ENCODE measurements at places on chromosomes 4 and X.

DNA sequence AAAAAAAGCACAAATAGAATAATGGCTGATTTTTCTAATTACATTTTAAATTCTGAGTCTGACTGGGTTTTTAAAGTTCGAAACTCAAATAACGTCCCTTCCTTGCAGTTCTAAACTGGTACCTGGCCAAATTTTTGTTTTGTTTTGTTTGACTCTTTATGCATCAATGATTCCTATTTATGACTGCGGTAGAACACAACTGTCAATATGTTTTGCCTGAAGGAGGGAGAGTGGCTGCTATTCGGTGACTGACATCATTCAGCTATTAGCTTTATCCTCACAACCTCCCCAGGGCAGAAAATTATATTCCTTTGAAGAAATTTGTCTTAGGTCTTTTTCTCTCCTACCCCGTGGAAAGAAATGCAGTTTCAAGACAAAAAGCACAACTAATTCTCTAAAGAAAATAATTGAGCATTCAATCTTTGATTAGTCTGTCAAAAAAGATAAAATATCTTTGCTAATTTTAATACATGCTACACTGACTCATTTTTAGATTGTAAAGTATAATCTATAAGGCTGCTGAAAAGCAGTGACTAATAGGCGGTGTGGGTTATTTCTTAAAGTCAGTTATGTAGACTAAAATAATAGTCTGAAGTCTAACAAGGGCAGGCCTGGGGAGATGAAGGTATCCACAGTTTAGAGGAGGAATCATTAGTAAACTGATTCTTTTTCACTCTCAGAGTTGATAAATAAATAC lies 61.9 kb downstream of the TMEM150C start:
- no peak for DNase-seq

- no peak for DNase-seq
These were observed 30.9 kb downstream of the CD38 start for GRCh38 chr4:15809058-15809457.

DNA sequence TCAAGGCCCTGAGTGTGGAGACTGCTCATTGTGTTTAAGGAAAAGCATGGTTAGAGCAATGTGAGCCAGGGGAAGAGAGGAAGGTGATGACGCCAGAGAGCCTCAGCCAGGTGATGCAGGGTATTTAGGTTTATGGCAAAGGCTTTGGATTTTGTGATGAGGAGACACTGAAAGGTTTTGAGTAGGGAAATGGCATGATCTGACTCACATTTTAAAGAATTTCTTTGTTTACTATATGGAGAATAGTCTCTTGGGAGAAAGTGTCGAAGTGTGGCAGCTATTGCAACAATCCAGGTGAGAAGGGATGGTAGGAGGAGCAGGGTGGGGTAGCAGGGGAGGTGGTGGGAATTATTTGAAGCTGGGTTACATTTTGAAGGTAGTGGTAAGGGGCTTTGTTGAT lies 293.4 kb upstream of the IGFBP7 start:
- DNase-seq: no peak

DNA sequence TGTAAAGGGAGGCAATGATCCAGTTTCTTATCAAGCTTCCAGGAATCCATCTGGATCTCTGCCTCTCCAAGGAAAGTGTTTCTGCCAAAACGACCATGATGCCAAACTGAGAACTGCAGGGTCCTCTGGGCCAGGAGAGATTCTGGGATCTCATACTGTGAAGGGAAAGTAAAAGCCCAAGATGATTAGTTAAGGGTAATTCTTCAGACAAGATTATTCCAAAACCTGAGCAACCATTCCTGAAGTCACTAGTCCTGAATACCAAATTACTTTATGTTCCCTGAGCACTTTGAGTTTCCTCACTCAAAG lies 42.0 kb downstream of the SRPX2 start:
- DNase-seq: no peak

GRCh38 chr4:125231661-125232060 lies 83.1 kb upstream of the FAT4 start:
- DNase-seq: no peak

DNA sequence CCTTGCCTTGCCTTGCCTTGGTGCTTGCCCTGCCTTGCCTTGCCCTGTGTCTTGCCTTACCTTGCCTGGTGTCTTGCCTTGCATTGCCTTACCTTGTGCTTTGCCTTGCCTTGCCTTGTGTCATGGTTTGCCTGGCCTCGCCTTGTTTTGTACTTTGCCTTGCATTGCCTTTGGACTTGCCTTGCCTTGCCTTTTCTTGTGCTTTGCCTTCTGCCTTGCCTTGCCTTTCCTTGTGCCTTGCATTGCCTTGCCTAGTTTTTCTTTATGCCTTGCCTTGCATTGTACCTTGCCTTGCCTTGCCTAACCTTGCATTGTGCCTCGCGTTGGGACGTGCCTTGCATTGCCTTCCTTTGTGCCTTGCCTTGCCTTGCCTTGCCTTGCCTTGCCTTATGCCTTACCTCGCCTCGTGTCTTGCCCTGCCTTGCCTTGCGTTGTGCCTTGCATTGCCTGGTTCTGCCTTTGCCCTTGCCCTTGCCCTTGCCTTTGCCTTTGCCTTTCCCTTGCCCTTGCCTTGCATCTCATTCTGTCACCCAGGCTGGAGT lies 82.8 kb downstream of the TAB3 start:
- DNase-seq: no peak

DNA sequence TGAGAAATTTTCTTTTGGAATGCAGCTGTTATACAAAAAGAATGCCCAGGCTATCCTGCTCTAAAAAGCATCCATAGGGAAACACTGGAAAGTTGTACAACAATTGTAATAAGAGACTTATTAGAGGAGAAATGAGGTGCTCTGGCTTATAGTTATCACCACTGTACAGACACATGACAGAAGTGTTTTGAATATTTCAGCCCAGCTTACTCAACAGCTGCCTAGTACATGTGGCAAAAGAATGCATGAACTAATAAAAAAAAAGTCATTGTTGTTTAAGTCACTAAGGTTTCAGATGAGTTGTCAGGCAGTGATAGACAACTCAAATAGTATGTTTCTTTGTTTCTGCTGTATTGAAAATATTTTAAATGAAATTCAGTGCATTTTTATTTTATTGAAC lies 307.7 kb downstream of the GPM6A start:
- DNase-seq: no peak

- no peak for DNase-seq
These were observed 478.4 kb upstream of the ADGRL3 start for GRCh38 chr4:60721685-60722084.

DNA sequence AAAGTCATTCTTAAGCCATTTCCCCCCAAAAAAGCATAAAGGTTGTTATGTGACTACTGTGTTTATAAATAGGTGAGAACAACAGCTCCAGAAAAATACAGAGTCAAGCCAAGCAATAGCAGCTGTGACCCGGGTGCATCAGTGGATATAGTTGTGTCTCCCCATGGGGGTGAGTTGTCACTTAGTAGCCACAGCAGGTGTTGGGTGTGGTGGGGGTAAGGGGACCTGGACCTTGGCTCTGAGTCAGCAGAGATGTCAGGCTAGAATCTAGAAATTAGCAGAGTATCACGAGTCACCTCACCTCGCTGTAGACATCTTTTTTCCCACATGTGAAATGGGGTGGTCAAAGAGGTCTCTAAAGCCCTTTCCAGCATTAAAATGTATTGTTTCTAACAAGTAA lies 42.4 kb downstream of the MOSPD2 start:
- no peak for DNase-seq

- no peak for DNase-seq
These were observed 57.2 kb upstream of the MTMR1 start for GRCh38 chrX:150635952-150636351.

DNA sequence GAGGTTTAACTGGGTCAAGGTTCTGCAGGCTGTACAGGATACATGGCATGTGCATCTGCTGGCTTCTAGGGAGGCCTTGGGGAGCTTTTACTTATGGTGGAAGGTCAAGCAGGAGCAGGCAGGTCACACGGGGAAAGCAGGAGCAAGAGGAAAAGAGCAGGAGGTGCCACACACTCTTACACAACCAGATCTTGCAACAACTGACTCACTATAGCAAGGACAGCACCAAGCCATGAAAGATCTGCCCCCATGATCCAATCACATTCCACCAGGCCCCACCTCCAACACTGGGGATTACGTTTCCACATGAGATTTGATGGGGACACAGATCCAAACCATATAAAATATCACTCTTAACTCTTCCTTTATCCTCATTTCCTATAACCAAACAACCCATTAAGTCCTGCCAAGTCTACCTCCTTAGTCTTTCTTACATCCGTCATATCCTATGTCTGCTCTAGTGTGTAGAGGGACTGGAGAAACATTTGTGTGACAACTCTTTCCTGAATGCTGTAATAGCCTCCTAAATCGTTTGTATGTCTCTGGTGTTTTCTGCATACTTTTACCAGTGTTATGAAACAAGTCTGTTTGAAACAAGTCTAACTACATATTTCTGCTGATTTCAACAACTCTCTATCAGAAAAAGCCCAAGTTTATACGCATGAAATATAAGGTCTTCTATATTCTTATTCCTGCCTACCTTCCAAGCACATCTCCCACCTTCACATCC lies 8.3 kb upstream of the RAP2C start:
- DNase-seq: no peak

- no peak for DNase-seq
These were observed 20.5 kb downstream of the OTOP1 start for GRCh38 chr4:4206204-4206603.

- DNase-seq: no peak
These were observed 47.4 kb upstream of the APOOL start for GRCh38 chrX:84956304-84956703.

DNA sequence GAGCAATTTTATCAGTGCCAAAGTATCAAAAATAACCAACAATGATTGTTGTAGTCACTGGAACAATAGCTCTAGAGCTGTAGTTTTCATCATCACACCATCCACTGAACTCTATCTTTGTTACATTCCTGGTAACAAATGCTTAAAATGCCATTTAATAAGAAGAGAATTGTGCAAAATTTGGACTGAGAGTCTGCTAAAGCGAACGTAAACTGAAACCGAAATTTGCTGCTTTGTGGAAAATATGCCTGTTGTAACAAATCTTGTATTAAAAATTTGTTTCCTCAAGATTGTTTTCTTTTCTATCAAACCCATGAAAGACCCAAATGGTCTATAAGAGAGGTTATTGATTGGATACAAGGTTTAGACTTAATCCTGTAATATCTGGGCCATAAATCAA lies 109.3 kb upstream of the TECRL start:
- no peak for DNase-seq

DNA sequence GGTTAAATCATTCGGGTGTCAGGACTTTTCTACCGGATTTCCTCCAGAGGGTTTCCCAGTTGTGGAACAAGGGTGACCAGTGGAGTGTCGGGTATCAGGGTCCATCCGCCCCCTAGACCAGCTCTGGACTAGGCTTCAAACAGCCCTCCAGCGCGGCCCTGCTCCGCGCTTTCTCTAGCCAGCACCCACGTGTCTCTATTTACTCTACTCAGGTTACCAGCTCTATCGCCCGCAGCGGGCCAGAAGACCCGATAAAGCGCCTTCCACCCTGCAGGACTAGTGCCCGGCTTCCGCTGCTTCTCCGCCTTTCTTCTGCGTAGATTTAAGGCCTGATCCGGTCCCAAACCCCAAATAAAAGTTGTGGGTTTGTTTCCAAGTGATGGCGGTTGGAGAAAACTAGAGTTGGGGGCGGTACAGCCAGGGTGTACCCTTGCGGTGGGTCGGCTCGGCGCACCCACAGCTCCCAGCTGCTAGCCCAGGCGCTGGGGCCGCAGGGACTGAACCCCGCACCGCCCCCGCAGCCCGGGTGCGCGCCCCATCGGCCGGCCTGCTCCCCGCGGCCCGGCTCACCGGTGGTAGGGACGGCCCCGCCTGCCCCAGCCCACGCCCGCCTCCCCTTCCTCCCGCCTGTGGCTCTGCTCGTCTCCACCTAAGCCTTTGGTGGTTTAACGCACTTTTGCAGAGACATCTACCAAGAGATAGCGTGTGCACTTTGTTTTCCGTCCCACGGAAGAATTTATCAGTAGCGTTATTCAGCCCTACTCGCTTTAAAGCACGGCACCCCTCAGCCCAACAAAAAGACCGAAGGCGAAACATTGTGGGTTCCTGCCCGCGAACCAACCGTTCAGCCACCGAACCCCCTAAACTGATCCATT lies 2.1 kb downstream of the LEF1 start:
- no peak for DNase-seq

- no peak for DNase-seq
These were observed 28.1 kb downstream of the ZFP42 start for GRCh38 chr4:188023682-188024081.

- peak; percentile 79 for DNase-seq
These were observed 421 bp downstream of the MECP2 start for GRCh38 chrX:154097003-154097588.

- DNase-seq: no peak
These were observed 62.7 kb upstream of the GRID2 start for GRCh38 chr4:92241094-92241493.

- no peak for DNase-seq
These were observed 67.4 kb upstream of the SLC34A2 start for GRCh38 chr4:25588206-25588605.

DNA sequence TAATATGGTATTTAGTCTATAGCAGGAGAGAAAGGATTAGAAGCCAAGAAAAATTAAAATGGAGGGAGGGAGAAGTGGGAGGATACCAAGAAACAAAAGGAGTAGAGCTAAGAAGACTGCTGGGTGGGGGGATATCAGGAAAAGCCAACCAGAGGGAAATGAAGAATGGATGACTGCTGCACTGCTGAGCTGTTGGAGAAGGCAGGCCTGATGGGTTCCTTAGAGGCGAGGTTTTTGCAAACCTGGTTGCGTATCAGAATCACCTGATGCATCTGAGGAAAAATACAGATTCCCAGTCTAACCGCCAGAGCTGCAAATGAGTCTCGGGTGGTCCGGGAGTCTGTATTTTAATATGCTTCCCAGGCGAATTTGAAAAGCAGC lies 1.5 kb downstream of the PGRMC1 start:
- DNase-seq: no peak

GRCh38 chr4:38313999-38314561 lies 349.9 kb upstream of the KLF3 start:
- DNase-seq: peak; percentile 42

- DNase-seq: peak; percentile 64
These were observed at the start of gene VEGFC for GRCh38 chr4:176792326-176793059. Gene VEGFC, minus strand, starts transcription at chr4:176792922. Its CDS starts 611 bp downstream, at chr4:176792311.

GRCh38 chrX:14056206-14056605 lies 26.5 kb upstream of the GEMIN8 start:
- DNase-seq: no peak

GRCh38 chrX:84199688-84200087 lies 11.7 kb upstream of the RPS6KA6 start:
- no peak for DNase-seq

DNA sequence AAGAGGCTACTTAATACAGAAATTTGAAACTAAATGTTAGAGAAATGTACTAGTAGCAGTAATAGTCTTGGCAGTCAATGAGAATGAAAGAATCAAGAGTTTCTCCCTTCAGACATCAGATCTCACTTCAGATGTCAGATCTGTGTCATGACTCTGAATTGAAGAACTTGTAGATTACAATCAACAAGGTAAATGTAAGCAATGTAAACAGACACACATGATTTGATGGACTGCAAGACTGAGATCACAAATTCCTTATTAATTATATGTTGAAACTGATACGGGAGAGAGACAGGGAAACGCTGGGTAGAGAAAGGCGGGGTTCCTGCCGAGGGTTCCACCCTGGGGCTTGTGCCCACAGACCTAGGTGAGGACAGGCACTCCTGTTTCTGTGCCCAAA lies 65.5 kb upstream of the HHIP start:
- DNase-seq: no peak

GRCh38 chr4:185016946-185017758 lies 1.1 kb upstream of the HELT start:
- DNase-seq: no peak

- DNase-seq: no peak
These were observed 96.4 kb downstream of the GPC3 start for GRCh38 chrX:133888984-133889383.

- DNase-seq: no peak
These were observed 778 bp downstream of the C1QTNF7 start for GRCh38 chr4:15428611-15429010.

GRCh38 chr4:173518425-173519102 lies 11.5 kb downstream of the HAND2 start:
- no peak for DNase-seq

Data from Calu3 (cell line).